ENCODE measurements at places on chromosomes 16 and 17.
A peak's percentile ranks its signal among the peaks of the same experiment; 100 is the strongest.

DNA sequence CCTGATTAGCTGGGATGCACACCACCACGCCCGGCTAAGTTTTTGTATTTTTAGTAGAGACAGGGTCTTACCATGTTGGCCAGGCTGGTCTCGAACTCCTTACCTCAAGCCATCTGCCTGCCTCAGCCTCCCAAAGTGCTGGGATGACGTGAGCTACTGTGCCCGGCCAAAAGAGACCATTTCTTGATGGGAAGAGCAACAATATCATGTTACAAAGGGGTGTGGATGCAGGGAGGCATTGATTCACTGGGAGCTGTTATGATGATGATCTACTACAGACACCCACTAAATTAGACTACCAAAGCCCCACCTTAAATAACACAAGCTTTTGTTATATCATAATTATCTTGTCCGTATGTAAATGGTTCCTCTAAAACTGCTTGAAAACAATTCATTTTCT is 81.4 kb upstream of the PSMD7 start:
- no peak for DNase-seq

DNA sequence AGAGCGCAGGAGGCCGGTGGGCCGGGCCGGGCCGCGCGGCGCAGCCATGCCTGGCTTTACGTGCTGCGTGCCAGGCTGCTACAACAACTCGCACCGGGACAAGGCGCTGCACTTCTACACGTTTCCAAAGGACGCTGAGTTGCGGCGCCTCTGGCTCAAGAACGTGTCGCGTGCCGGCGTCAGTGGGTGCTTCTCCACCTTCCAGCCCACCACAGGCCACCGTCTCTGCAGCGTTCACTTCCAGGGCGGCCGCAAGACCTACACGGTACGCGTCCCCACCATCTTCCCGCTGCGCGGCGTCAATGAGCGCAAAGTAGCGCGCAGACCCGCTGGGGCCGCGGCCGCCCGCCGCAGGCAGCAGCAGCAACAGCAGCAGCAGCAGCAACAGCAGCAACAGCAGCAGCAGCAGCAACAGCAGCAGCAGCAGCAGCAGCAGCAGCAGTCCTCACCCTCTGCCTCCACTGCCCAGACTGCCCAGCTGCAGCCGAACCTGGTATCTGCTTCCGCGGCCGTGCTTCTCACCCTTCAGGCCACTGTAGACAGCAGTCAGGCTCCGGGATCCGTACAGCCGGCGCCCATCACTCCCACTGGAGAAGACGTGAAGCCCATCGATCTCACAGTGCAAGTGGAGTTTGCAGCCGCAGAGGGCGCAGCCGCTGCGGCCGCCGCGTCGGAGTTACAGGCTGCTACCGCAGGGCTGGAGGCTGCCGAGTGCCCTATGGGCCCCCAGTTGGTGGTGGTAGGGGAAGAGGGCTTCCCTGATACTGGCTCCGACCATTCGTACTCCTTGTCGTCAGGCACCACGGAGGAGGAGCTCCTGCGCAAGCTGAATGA is 606 bp downstream of the THAP11 start:
- DNase-seq: peak; percentile 90

GRCh38 chr16:80586476-80586875 is 45.7 kb downstream of the DYNLRB2 start:
- no peak for DNase-seq

GRCh38 chr16:30740364-30741251 is 7.6 kb upstream of the PHKG2 start:
- peak; percentile 95 for DNase-seq

DNA sequence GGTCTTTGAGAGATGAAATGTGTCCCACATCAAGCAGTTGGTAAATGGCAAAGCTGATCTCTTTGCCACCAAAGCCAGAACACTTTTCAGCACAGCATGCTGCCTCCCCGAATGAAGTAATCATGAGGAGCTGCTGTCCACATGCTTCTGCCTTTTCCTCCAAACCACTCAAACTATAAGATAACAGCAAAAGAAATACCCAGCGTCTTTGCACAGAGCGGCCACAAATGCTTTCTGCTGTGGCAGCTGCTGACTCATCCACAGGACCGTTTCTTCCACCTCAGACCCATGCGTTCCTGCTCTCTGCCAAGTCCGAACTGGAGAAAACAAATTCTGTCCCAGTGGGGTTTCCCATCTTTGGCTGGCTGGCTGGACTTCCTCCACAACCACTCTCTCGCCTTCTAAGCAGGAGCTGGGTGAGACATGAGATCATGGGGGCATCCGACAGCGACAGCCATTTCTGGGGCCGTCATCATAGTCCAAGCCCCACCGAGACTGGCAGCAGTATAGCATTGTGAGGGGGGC is 27.1 kb downstream of the TBC1D3B start:
- DNase-seq: no peak

GRCh38 chr17:47704116-47704515 is 10.2 kb downstream of the TBKBP1 start:
- DNase-seq: peak; percentile 80

GRCh38 chr17:29677221-29677791 is 54.6 kb upstream of the CORO6 start:
- no peak for DNase-seq

- DNase-seq: no peak
These were observed 8.0 kb downstream of the SERPINF2 start for GRCh38 chr17:1750628-1751027.

GRCh38 chr16:57791893-57792461 is 10.3 kb downstream of the KIFC3 start:
- no peak for DNase-seq

DNA sequence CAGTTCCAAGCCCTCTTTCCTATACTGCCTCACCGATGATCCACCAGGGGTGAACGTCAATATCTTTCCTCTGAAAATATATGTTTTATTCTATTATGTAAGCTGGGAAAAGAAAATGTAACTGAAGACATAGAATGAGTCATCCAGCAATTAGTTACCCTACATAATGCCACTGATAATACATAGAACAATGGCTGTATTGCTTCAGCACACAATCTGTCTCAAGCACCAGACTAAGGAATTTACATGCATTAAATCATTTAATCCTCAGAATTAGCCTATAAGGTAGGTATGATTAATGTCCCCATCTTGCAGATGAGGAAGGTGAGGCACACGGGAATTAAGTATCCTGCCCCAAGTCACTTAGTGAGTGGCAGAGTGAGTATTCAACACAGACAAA is 472.8 kb downstream of the TOX3 start:
- DNase-seq: no peak

DNA sequence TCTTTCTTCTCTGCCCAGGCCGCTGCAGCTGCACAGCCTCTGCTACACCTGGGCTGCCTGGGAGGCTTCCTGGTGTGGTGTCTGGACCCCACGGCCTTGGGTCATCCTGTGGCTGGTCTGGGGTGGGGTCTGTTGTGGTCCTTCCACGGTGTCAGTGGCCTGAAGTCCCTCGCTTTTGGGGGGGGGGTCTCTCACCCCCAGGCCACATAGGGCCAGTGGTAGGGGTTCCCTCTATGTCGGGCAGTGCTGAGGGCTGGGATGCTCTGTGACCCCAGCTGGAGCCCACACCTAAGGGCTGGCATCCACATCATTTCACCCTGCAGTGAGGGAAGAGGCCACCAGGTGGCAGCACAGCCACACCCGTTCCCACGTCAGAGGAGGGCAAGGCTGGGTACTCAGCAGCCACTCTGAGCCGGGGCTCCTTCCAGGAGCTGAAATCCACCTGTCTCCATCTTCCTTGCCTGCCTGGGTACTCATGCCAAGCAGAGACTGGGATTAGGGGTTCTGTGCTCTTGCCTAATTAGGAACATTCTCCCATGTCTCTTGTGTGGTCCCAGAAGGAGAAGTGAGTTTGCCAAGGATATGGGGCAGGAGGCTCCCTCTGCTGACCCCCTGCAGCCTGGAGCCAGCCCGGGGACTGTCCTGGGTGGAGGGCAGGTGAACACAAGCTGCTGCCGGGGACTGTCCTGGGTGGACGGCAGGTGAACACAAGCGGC is 13.0 kb downstream of the ENGASE start:
- peak; percentile 91 for DNase-seq

GRCh38 chr17:60577147-60577915 is 22.7 kb upstream of the PPM1D start:
- DNase-seq: no peak

DNA sequence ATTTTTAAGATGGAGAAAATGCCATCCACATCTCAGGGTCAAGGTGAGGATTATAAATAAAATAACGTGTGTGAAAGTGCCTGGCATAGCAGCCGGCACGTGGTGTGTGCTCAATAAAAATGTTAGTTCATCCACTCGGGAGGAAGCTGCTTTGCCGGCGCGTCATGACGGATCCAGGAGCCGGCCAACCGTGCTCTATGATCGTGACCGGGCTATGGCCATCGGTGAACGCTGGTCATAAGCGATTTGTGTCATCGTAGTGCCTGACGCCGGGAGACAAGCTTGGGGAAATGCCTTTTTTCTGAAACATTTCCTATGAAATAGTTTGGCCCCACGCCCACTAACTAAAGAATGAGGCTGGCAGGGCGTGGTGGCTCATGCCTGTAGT is 74.0 kb downstream of the CMC2 start:
- peak; percentile 89 for DNase-seq

- peak; percentile 20 for DNase-seq
These were observed 6.4 kb downstream of the NECAB2 start for GRCh38 chr16:83974475-83974874.

DNA sequence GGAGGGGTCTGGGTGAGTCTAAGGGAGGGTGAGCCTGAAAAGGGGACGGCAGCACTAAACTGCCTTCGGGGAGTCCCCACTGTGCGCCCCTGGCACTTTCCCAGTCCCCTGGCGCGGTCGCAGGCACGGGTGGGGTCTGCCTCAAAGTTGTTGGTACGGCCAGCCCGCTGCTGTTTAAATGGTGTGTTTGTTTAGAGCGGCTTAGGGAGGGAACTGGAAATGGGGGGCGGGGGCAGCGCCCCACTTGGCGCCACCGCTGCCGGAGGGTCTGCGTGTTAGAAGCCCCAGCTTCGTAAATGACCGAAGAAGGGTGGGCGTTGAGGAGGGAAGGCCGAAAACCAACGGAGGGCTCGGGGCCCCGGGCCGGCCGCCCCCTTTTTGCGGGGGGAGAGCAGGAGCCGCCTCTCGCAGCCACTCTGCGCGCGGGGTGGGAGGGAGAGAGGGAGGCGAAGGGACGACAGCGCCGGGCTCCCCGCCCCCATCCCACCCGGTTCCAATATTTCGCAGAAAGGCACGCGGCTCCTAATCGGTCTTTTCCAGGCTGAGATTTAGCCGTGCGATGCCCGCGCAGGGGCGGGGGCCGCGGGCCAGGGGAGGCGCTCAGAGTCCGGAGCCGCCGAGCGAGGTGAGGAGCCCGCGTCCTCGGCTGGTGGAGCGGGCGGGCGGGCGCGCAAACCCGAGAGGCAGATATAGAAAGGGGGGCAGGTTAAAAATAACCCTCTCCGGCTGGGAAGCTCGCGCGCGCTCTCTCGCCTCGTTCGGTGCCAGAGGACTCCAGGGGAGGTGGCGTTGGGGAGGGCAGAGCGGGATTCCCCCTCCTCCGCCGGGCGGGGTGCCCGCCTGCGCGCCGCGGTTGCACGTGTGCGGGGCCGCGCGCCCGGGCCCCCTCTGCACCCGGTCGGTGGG is 54.9 kb downstream of the SREBF1 start:
- peak; percentile 90 for DNase-seq

GRCh38 chr16:918741-919657 is 51.8 kb downstream of the LMF1 start:
- peak; percentile 78 for DNase-seq

- no peak for DNase-seq
These were observed 3.5 kb downstream of the VMO1 start for GRCh38 chr17:4782652-4783051.

DNA sequence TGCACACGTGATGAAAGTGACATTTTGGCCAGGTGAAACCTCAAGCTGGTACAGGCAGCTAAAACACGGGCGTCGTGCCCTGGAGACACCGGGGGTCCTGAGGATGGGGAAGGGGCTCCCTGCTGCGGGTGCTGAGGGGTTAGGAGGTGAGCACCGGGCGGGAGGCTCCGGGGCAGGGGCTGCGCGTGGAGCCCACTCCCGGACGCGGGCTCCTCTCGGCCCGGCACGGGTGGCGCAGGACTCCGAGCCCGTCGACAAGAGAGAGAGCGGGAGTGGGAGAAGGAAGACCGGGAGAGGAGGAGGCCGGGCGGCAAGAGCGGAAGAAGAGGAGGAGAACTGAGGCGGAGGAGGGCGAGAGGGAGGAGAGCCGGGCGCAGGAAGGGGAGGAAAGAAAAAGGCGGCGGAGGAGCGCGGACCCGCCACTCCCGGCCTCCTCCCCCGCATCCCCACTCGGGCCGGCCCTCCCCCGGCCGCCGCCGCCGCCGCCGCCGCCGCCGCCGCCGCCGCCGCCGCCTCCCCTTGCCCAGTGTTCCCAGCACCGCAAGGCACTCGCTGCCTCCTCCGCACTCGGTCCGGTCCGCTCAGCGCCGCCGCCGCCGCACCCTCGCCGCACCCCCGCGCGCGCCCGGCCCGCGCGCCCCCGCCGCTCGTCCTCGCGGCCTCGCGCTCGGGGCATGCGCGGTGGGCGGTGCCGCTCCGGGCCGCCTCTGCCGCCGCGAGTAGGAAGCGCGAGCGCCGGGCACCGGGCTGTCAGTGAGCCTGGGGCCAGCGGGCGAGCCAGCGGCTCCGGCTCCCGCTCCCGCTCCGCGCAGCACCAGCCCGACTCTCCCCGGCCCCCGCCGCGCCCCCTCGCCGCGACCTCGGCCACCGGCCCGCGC is at the start of gene PRKCA:
TSS of gene PRKCA (plus strand) at position 750 of the 878 bp plus-strand sequence.
- peak; percentile 89 for DNase-seq

DNA sequence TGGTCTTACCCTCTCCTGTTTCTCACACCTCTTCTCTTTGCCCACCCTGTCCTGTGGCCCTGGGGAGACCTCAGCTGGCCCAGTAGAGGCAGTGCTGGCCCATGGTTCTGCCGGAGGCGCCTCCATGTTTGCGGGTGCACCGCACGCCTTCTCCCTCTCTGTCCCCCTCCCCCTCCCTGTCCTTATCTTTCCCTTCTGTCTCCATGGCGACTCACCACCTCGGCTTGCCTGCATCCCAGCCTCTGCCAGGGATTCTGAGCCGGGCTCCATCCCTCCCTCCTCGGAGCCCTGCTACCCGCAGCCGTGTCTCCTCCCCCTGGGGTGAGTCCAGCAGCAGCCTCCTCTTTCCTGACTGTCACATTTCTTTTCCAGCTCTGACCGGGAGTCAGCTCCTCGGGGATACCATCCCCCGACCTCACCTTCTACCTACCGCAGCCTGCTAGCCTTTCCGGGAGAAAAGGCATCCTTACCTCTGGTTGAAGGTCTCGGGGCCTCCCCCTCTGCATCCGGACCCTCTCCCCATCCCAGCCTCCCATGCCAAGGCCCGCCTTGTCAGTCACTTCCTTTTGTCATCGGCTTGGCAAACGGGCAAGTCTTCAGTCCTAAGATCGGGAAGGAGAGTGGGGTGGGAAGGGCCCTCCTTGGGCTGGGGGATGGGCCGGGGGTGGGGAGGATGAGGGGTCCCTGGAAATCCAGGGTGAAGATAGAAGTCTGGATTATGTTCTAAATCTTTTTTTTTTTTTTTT is at the start of gene RNF112:
TSS of gene RNF112 (plus strand) at position 358 of the 746 bp plus-strand sequence. CDS start at position 535, 177 bp downstream.
- peak; percentile 86 for DNase-seq

All from posterior vena cava (tissue), 2 donors.